Esophagus squamous epithelium (tissue), 5 donors: ENCODE measurements at places on chromosomes 7 and 10.

GRCh38 chr7:16211402-16211925 is 209.9 kb downstream of the CRPPA start:
- no peak for DNase-seq

DNA sequence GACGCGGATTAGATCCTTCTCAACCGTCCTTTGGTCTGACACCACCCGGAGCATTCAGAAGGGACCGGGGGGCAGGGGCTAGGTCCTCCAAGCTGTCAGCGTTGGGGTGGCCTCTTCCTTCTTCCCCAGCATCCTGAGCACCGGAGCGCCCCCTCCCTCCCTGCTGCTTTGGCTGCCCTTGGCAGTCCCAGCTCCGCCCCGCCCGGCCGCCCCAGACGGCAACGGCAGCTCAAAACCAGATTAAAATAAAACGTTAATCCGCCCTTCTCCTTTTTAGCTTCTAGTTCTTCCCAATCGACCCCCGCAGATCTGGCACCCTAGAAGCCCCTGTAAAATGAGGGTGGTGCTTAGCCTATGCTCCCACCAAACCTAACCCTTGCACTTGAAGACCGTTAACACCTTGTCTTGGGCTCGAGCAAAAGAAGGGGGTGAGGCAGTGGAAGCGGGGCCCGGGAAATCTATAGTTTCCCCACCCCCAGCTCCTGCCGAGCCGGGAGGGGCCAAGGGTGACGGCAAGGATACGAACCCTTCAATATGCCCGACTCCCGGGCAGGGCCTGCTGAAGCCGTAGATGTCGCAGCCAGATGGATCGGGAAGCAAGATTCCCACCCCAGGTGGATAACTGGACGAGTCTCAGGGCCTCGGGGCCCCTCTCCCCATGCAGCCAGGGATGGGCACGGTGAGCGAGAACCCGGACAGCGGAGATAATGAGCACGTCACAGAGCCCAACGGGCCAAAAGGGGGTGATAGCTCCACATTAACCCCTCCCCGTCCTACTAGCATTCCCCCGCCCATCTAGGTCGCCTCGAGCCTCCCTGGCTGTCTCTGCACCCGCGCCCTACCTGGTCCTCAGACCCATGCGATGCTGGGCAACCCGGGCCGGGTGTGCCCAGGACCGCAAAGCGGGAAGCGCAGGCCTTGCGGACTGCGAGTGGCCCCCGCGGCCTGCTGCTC is 169.7 kb downstream of the NRF1 start:
- no peak for DNase-seq

DNA sequence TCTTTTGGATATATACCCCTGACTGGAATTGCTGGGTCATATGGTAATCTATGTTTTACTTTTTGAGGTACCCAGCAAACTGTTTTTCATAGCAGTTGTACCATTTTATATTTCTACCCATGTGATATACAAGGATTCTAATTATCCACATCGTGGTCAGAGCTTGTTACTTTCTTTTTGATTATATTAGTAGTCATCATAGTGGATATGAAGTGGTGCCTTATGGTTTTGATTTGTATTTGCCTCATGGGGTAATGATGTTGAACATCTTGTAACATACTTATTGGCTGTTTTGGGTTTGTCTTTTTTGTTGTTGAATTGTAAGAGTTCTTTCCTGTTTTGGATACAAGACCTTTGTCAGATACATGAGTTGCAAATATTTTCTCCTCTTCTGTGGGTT is 51.7 kb downstream of the MAPK8 start:
- DNase-seq, result no peak

- DNase-seq, result no peak
Measured at GRCh38 chr10:68105820-68106219, 3.5 kb upstream of the MYPN start.

GRCh38 chr10:14322526-14323188 is 8.1 kb downstream of the FRMD4A start:
- DNase-seq, result no peak

DNA sequence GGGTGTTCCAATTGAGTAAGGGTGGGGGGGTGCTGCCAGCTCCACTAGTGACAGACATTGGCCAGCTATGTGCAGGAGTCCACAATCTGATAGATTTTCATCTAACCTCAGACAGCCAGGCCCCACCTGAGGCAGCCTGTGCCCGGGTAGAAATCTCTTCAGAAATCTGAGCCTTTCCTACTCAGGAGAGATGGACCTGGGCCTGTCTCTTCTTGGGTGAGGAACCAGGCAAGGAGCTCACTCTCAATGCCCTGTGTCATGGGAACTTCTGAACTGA is 86.9 kb downstream of the UBE2H start:
- DNase-seq, result no peak

GRCh38 chr7:121452389-121452788 is 56.3 kb upstream of the FAM3C start:
- no peak for DNase-seq

DNA sequence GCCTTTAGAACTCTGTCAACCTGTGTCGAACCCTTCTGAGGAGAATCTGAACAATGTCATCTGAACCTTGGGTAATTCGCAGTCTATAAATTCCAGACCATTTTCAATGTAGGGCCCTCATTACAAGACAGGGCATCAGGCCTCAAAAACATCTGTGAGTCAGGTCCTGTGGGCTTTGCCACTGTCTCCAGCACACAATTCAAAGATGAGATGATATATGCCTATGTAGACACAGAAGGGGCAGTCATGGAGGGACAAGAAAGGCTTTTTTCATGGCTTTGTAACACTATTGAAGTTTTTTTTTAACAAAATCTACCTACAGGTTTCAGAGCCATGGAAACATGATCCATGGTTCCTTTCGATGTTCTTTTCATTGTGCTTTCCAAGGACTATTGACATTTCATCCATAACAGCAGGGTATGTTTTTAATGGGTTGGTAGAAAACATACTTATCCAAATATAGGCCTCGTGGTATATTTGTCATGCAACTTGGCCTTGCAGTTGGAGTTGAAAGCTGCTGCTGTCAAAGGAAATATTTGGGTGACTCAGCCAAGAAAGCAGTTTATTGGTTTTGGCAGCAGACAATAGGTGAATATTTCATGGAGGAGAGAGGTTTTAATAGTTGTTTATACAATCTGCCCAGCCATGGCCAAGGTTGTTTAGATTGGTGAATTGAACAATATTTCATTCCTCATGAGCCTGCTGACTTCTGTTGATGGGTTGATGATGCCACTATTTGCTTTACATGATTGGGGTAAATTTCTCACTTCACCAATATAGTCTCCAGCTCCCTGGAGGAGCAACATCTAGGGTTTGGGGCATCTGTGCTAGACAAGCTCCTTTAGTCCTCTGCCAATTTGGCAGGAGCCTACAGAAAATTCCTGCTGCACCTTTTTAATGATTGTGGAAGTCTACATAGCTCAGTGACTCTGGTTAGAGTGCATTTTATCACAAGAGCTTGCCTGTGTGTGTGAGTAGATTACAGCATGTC is 158.4 kb upstream of the TMEM72 start:
- DNase-seq, result no peak

GRCh38 chr7:26369593-26369992 is 77.9 kb downstream of the SNX10 start:
- no peak for DNase-seq

DNA sequence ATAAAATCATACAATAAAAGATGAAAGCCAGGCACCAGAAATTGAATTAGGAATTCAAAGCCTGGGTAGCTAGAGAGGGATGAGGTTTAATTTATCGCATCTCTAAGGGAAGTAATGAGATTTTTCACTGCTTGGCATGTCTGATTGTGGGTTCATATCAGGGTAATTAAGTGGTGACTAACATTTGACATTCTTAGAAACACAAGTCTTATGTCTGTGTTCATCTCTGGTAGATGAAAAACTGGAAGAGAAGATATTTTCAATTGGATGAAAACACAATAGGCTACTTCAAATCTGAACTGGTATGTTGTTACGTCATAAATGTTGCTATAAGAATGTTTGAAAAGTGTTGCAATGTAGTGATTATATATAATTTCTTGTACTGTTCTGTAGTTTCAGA is 36.8 kb upstream of the ARMS2 start:
- no peak for DNase-seq

DNA sequence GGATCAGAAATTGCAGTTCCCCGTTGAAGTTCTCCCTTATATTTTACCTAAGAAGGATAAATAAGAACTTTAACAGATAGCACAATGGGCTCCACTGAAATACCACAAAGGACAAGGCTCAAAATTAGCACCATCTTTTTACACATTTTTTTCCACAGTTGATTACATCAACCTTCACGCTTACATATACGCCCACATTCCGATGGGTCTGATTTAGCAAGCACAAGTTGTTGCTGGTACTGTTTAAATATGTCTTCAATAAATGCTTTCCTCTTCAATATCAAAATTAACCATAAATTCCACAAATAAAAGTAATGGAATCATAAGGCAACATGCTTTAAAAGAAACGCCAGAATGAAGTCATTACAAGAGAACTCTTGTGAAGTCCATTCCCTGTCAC is 79.5 kb downstream of the NEBL start:
- DNase-seq, result no peak

GRCh38 chr7:129452589-129453231 is 18.5 kb downstream of the STRIP2 start:
- DNase-seq, result no peak

GRCh38 chr7:74362266-74362665 is 73.1 kb downstream of the CLIP2 start:
- no peak for DNase-seq

- DNase-seq, result no peak
Measured at GRCh38 chr10:114652402-114653368, 5.4 kb downstream of the ABLIM1 start.

DNA sequence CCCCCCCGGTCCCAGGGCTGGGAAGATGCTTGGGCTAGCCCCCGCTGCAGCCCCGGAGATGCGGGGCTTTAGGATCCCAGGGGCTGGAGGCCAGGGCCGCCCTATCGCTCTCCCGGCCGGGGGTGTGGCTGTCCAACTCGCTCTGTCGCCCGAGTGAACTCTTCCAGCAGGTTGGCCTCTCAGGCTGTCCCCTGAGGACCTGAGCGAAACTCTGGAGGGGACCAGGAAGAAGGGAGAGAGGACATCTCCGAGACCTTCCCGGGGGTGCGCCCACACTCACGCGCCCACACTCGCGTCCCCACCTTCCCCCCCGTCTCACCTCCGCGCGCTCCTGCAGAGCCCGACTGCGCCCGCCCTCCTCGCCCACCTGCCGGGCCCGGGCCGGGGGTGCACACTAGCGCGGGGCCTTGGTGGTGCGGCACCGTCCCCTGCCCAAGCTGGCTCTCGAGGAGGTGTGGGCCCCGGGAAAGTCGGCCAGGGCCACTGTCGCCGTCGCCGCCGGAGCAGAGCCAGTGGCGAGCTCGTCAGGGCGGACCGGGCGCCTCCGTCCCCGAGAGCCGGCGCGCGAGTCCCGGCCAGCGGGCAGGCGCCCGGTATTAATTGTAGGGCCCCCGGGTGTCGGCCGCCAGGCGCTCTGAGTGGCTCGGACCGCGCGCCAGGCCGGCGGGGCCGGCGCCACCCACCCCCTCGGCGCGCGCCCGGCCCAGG is 101.7 kb upstream of the SVIL start:
- DNase-seq, result no peak

- no peak for DNase-seq
Measured at GRCh38 chr7:45116048-45116447, 4.6 kb upstream of the TBRG4 start.
